ENCODE measurements at places on chromosomes 7 and 10. TPM values are rescaled to one million over a fixed set of nuclear protein-coding genes. Genes with fewer than 3 reads are reported as not detected.

Gene SSC4D
- not detected for total RNA-seq

Gene HOXA3
- total RNA-seq: 1.5 TPM

Gene PDLIM1
- 239 TPM for total RNA-seq

Gene PRPS1L1
- total RNA-seq: not detected

Gene ANKRD7
- not detected for total RNA-seq

Gene HOXA2
- total RNA-seq: not detected

Gene TACR2
- total RNA-seq: not detected

Gene LHFPL3
- total RNA-seq: not detected

Gene TAS2R5
- 1.8 TPM for total RNA-seq

Gene MCM10
- not detected for total RNA-seq

Gene EMX2
- 0.09 TPM for total RNA-seq

Gene GRM3
- not detected for total RNA-seq

Gene CCDC186
- total RNA-seq: 90.0 TPM

Gene ZP3
- total RNA-seq: 0.61 TPM

Gene CTTNBP2
- 3.3 TPM for total RNA-seq

Gene LIPM
- total RNA-seq: not detected

Gene ZCWPW1
- 6.3 TPM for total RNA-seq

Gene COL26A1
- total RNA-seq: 0.30 TPM

Gene CD36
- 154 TPM for total RNA-seq

Gene EEF1AKMT2
- 3.6 TPM for total RNA-seq

Gene SH3PXD2A
- total RNA-seq: 19.6 TPM

Gene GIMAP5
- 63.2 TPM for total RNA-seq

Gene CAV2
- total RNA-seq: 56.6 TPM

Gene SPDYE2
- not detected for total RNA-seq

Gene EPO
- total RNA-seq: not detected

Gene COBL
- total RNA-seq: 54.7 TPM

Gene HMX3
- not detected for total RNA-seq

Gene GNAT3
- not detected for total RNA-seq

Gene MYO1G
- 46.5 TPM for total RNA-seq

Gene NKX1-2
- not detected for total RNA-seq

Gene ASNS
- total RNA-seq: 10.5 TPM

Gene ESYT2
- total RNA-seq: 115 TPM

Gene NPSR1
- not detected for total RNA-seq

Gene FASTK
- total RNA-seq: 86.1 TPM

Gene CYP2C8
- total RNA-seq: 0.49 TPM

Gene EBF3
- total RNA-seq: not detected

Gene RBM20
- 2.7 TPM for total RNA-seq

Gene ZSCAN21
- 17.8 TPM for total RNA-seq

Gene EPHB6
- 10.5 TPM for total RNA-seq

Gene HOXA7
- not detected for total RNA-seq

Data from upper lobe of left lung (tissue), 6 donors.